ENCODE measurements at places on chromosomes 5 and 9.

DNA sequence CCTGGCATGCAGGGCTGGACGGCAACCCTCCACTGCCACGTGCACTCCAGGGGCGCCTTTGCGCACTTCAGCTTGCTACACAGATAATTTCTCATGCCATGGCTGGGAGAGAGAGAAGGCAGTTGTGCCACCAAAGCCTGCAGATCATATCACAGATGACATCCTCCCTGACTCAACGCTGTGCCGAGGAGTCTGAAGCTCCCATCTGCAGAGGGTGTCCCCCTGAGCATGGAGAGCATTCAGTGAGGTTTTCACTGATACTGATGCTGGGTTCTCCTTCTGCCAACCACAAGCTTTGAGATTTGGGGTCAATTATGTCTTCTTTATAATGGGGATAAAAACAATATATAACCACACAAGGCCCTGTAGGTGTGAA, 607.4 kb upstream of the ADAMTS16 start:
- no peak for DNase-seq

DNA sequence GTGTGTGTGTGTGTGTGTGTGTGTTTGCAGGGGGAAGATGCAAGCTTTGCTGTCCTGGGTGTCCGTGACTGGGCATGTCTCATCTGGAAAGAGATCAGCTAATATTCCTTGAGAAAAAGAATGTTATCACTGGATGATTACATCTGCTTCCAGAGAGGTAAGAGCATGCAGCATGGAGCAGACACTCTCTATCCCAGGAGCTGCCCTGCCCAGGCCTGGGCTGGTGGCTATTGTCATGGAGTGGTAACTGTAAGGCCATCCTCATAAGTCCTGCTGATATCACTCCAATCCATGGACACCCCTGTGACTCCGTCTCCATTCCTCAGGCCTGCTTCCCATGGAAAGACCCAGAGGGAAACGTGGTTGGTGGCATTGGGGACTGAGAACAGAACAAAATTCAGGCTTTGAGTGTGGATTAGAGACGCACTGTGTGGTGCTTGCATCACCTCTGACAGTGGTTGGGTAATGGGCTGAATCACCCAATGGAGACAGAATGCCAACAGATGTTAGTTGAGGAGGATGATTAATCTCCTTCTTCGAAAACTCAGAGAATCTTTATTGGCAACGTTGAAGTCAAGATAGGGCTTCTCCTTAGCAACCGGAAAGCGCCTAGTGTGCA, 52.0 kb upstream of the KCNIP1 start:
- no peak for DNase-seq

GRCh38 chr5:122985954-122986721, 50.4 kb downstream of the PPIC start:
- no peak for DNase-seq

- no peak for DNase-seq
Measured at GRCh38 chr5:127307868-127308267, 17.3 kb downstream of the MEGF10 start.

GRCh38 chr5:10552183-10553143, 11.4 kb upstream of the ANKRD33B start:
- no peak for DNase-seq

- no peak for DNase-seq
Measured at GRCh38 chr5:178547753-178548415, 42.3 kb downstream of the COL23A1 start.

GRCh38 chr5:69502767-69503488, 10.3 kb downstream of the OCLN start:
- DNase-seq, result no peak

- no peak for DNase-seq
Measured at GRCh38 chr5:157384971-157385709, 74.9 kb upstream of the NIPAL4 start.

DNA sequence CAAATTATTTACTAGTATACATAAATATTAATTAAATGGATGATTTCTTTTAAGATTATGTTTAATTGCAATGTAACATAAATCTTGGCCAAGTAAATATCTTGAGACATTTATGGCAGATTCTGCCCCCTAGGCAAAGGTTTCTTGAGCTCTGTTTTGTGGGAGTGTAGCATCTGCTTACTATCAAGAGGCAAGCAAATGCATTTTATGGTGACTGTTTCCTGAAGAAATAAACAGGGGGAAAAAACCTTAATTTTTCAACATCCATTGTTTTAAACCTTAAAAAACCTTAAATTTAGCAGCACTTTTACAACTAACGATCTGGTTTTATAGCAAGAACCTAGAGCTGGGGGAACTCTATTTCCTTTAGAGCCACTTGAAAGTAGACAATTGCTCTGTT, 25.7 kb upstream of the FREM1 start:
- DNase-seq, result no peak

- no peak for DNase-seq
Measured at GRCh38 chr5:77642738-77643653, 4.5 kb upstream of the OTP start.

- no peak for DNase-seq
Measured at GRCh38 chr9:134804871-134805270, 75.7 kb upstream of the FCN2 start.

DNA sequence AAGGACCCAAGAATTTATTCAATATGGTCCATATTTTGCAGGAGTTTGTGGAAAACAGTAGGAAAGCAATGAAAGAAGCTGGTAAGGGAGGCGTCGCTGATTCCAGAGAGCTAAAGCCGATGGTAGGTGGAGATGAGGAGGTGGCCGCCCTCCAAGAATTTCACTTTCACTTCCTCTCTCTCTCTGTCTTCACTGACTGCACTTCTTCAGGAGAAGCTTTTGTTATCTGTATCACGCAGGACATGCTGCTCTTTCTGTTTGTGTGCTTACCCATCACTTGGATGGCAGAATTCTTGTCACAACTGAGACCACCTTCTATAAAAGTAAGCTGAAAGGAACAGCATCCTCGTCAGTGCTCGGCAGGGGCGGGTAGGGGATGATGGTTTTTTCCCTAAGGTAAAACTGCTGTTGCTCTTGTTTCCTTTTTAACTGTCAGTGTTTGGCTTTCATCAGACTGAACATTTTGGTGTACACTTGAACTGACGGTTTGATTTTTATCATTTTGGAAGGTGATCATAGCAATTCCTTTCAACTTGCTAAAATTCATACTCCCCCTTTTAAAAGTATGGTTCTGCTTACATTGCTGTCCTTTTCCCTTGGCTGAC, 62.4 kb upstream of the FSD1L start:
- no peak for DNase-seq

- DNase-seq, result no peak
Measured at GRCh38 chr5:84696651-84697050, 312.0 kb upstream of the EDIL3 start.

DNA sequence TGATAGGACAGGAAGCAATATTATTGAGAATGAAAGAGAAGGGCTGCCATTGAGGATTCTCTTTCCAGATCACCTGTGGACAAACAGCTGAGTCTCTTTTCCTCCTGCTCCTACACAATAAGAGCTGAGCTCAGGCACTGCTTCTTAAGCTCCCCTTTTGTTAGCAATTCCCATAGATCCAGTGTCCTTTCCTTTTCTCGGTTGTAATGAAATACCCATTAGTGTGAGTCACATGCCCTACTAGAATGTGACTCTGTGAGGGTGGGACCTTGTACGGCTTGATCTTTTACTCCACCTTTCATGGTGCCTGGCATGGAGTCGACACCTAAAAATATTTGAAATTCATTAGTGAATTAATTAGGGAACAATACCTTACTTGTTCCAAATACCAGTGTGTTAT, 269.2 kb downstream of the NR3C1 start:
- no peak for DNase-seq

DNA sequence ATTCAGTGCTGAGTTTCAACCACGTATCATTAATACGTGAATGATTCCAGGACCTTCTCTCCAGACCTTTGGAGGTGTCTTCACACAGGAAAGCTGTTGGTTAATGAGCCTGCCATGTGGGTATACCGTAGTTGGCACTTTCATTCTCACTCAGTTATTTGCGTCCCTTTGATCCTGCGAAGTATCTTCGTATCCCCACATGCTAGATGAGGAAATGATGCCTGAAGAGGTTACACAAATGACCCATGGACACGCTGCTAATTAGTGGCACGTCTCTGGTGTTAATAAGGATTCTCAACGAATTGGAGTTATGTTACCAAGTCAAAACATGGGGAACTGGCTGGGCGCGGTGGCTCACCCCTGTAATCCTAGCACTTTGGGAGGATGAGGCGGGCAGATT, 65.7 kb upstream of the GNE start:
- no peak for DNase-seq

DNA sequence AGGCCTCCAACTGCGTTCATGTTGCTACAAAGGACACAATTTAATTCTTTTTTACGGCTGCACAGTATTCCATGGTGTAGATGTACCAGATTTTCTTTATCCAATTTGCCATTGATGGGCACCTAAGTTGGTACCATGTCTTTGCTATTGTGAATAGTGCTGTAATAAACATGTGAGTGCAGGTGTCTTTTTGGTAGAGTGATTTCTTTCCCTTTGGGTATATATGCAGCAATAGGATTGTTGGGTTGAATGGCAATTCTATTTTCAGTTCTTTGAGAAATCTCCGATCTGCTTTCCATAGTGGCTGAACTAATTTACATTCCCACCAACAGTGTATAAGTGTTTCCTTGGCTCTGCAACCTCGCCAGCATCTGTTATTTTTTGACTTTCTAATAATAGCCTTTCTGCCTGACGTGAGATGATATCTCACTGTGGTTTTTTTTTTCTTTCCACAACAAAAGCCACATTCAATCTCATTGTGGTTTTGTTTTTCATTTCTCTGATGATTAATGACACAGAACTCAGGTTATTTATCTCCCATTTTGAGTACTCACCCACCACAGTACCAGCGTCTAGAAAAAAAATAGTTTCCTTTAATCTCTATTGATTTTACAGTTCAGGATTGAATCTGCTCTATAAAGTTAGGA, 21.9 kb downstream of the ARRDC3 start:
- no peak for DNase-seq

DNA sequence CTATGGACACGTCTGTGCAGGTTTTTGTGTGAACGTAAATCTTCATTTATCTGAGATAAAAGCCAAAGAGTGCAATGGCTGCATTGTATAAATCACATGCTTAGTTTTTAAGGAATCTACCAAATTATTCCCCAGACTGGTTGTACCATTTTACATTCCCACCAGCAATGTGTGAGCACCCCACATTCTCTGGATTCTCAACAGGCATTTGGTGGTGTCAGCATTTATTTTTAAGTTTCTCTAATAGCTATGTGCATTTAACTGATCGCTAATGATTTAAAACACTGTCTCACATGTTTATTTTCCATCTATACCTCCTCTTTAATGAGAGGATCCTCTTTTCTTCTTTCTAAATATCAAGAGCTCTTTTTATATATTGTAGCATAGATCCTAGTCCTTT, 13.9 kb upstream of the ANKRD18A start:
- no peak for DNase-seq

GRCh38 chr9:87765521-87765920, 39.6 kb downstream of the CTSL start:
- no peak for DNase-seq

DNA sequence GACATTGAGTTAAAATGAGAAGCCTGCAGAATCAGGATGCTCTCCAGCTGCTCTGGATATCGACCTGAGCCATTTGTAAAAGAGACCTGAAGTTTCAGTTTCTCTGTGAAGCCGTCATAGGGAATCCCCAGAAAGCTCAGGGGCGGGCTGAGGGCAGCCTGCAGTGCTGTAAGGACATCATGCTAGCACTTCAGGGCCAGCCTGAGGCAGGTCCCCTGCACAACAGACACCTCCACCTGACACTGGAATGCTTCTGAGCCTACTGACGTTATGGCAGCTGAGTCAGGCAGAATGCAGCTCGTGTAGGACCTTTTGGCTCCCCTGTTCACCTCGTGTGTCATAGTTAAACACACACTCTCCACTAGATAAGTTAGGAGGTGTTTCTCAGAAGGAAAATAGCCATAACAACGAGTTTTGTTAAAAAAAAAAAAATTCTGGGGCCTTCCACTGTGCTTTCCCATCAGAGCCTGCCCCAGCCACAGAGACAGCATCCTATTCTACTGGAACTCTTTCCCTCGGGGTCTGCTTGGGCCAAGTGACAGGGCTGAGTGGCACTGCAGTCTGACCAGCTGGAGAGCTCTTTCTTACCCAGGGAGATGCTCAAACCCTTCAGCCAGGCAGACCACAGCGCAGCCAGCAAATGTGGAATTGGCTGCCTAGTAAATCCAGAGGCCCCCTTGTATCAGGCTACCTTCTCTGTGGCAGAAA, 354.9 kb downstream of the DIRAS2 start:
- DNase-seq, result no peak

DNA sequence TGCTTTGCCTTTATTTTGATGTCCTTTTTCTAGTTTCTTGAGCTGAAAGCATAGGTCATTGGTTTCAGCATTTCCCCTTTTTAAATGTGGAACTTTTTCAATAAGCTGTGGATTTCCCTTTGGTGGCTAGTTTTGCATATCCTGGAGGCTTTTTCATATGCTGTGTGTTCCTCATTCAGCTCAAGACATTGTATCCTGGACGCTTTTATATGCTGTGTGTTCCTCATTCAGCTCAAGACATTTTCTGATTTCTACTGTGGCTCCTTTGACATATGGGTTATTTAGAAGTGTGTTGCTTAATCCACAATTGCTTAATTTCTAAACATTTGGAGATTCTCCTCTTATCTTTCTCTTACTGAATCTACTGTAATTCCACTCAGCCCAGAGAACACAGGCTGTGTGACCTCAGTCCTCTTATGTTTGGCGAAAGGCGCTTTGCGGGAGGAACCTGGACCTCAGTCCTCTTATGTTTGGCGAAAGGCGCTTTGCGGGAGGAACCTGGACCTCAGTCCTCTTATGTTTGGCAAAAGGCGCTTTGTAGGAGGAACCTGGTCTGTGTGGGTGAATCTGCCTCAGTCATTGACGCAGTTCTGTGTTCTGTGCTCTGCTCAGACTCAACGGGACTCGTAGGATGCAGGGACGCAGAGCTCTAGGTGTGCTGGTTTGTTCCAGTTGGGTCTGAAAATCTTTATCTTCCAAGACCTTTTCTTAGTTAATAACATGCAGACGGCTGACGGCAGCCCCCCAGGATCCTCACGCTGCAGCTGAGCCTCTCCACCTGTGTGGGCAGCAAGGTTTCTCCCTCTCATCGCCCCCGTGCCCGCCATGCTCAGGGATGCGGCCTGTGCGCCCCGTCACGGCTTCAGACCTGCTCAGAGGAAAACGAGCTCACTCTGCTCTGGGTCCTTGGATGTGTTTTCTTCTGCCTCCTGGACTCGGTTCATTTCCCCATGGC, 6.0 kb upstream of the SLC9A3 start:
- DNase-seq, result no peak

- DNase-seq, result no peak
Measured at GRCh38 chr5:74394916-74395880, 245.3 kb downstream of the ENC1 start.

Measured in NCI-H1417 treated with DMSO at 0.1 percent for 48 hours (cell line).